ENCODE measurements at places on chromosomes 7 and 10.

DNA sequence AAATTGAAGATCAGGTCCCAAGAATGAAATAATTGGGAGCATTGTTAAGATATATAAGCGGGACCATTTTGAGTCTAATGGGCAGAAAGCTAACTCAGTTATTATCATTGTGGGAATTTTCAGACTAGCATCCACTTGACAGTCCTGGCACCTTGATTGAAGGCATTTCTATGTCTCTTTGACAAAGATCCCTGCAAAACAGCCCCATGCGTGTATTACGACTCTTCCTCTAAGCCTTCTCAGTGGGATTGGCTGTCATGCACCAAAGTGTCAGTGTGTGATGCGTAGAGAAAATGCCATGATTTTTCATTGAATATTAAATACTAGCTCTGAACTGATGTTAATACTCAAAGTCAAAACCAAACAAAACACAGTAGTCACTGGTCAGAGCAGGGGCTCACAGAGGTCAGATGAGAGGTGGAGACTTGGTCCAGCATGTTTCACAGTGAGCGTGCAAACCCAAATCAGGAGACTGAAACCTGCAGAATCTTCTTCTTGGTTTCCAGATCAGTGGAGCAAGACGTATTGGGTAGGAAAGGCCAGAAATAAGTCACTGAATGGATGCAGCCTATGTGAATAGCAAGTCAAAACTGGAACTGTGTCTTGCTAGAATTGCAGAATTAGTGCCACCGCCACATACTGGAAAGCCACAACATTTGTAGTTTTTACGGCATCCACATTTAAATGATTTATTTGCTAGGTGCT lies 303.6 kb upstream of the AKR1E2 start:
- no peak for DNase-seq

DNA sequence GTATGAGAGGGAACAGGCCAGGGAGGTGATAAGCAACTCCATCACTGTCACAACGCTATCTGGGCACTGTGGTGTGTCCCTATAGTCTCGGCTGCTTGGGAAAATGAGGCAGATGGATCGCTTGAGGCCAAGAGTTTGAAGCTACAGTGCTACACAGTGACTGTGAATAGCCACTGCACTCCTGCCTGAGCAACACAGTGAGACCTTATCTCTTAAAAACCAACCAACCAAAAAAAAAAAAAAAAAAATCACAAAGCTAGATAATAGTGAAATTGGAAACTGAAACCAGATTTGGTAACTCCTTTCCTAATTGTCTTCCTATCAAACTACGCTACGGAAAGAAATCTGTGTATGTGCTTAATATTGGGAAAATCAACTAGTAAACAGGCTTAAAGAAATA lies 14.1 kb downstream of the MICU1 start:
- no peak for DNase-seq

DNA sequence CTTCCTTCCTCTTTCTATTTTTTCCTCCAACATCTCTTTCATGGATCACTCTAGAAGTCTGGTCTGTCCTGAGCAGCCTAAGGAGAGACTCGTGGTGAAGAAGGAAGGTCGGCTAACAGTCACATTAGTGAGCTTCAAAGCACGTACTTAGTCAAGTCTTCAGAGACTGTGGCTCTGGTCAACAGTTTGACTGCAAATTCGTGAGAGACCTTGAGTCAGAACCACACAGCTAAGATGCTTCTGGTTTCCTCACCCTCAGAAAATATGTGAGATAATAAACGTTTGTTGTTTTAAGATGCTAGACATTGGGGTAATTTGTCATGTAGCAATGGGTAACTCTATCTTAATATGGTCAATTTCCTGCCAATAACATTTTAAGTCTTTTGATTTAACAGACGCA lies 126.2 kb upstream of the LRRN3 start:
- no peak for DNase-seq

DNA sequence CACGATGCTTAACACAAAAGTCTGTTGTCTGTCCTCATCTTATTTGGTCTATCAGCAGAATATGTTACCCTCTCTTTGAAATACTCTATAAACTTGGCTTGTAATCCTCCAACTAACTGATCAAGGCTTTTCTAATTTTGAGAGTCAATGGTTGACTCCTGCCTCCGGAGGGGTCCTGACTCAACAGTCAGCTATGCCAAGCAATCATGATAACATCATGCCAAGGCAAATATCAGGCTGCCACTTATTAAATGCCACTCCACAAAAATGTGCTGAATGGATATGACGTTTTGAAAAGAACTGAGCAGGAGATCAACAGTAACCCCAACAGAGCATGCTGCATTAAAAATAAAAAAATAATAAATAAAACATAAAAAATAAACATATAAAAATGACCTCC lies 116.1 kb downstream of the PARD3 start:
- peak; percentile 63 for DNase-seq

- DNase-seq = no peak
Measured at GRCh38 chr7:47837826-47838225, 110.4 kb downstream of the PKD1L1 start.

GRCh38 chr10:123142701-123143161 lies 5.2 kb upstream of the HMX2 start:
- DNase-seq = no peak

DNA sequence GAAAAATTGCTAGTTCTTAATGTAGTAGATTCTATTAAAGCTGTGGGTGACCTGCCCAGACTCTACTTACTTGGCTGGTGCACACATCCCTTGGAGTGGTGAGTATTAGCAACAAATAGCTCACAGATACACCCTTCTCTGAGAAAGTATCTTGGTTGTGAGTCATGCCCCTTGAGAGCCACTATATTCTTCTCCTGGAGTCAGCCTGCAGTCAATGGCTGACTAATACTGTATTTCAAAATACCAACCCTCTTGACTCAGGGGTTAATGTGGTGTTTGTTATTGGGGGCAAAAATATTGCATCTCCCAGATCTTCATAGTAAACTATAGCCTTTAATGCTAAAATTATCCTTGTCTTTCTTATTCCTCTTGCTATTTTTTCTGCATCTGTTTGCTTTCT lies 354.9 kb downstream of the BMPER start:
- DNase-seq = peak; percentile 62

DNA sequence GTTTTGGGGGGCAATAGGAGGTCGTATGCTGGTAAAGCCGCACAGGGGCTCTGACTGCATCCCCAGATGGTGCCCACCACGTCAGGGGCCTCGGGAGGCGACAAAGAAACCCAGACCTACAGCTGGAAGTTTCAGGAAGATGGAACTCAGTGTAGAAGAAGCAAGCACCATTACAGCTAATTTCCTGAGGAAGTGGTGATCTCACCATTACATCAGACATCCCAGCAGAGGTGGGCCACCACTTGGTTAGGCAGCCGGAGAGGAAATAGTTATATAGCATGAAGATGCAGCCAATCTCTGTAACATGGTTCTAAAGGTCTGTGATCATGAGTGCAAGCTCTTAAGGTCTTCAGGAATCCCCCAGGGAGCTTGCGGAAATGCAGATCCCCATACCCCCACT lies 127.3 kb upstream of the PCBD1 start:
- no peak for DNase-seq

DNA sequence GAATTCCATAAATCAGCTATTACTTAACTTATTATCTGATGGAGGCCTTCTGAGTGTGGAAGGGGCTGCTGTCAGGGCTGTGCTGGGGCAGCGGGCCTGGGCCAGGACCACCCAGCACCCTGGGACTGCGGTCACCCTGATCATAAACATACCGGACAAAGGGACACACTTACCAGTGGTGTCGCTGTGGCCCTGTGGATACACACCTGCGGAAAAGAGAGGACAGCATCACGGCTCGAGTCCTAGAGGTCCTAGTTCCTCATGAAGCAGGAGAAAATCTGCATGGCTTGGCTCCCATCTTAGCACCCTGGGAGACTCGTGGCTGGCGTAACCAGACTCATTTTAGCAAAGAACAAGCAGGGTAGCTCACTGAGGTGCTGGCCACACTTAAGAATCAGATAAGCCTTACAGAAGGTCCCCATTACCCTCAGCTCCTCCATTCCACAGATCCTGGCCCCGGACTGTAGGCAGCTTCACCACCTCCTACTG lies 17.7 kb downstream of the IL15RA start:
- no peak for DNase-seq

DNA sequence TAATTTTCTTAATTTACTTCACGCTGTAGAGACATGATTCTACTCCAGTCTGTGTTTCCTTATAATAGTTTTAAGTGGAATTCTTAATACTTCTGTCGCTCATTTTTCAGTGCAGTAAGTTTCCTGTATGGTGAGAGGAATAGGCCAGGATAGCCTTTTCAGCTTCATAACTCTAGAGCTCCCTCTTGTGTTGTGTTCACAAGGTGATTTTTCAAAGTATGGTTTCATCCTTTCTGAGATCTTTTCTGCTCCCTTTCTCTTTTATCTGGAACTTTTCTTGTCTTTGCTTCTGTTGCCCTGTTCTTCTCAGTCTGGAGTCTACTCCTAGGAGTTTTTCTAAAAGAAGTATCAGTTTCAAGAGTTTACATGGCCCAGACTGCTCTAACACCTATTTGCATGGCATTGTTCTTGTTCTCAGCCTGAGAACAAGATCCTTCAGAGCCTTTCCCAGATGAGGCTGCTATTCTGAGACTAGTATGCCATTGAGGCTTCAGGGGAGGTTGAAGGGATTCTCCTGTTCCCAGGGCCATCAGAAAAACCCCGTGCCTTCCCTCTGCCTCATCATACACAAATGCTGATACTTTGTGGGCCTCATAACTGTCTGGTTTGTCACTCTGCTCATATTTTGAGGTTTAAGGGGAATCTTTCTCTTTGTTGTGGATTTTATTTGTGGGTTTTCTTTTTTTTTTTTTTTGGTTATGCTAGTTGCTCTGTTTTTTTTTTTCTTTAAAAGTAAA lies 21.8 kb downstream of the NET1 start:
- DNase-seq = peak; percentile 73

DNA sequence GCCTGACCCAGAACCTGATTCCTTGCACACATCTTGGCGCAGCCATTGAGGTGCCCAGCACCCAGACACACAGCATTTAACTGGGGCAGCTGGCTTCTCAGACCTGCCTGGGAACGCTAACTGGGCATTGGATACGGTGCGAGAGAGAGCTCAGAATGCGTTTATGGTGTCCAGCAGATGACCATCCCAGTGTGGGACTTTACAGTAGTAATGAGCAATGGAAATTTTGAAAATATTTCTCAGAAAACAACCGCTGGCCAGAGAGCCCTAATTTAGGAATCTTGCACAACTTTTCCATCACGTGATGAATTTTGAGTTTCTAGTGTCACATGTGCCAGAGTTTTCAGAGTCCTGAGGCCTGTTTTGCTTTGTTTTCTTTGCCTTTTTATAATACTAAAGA lies 78.2 kb upstream of the SEC61G start:
- no peak for DNase-seq

DNA sequence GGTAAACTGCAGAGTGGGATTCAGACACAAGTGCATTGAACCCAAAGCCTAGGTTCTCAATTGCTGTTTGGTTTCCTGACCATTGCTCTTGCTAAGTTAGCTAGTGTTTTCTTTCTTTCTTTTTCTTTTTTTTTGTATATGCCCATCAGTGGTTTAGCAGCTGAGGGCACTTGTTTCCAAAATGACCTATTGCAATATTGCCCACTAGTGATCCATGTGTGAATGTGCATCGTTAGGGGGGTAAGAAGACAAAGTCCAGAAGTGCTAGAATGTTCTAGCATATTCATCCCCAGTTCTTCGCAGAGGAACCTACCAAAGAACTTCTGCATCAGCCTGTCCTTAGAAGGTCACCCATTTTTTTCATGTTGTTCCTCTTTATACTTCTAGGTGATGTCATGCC lies 252.8 kb upstream of the GPR26 start:
- DNase-seq = no peak

DNA sequence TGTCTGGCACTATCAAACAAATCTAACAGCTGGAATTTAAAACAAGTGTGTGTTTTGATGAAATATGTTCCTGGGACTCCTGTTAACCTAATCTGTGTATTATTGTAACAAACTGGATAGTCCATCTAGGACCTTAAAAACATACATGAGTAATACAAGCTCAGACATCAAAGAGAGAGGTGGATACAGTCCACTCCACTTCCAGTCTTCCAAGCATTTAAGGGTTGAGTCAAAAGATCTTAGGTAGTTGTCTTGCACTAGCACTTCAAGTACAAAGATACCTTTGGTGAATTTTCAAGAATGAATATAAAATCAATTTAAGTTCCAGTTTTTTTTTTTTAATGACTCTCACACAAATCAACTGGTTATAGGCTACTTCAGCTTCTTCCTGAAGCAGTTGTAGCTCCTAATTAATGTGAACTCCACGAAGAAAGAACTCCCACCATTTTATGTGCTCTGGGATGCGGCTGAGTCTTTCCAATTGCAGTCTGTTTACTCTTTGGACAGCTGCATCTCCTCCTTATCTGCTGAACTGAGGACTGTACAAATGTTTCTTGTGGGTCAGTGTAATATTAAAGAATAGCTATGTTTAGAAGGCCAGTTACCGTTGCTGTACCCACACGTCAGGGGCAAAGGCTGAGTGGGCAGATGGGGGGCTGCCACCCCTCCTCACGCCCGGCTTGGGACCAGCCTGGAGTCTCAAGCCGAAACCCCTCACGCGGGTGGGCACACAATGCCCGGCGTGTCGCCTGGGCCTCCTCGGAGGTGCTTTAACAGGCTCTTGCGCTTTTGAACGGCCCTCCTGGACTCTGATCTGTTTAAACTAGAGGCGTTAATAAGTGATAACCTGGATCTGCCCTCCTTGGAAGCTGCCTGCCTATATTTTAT lies 2.9 kb upstream of the IGF2BP3 start:
- DNase-seq = no peak

GRCh38 chr7:88888684-88889083 lies 93.1 kb upstream of the TEX47 start:
- no peak for DNase-seq

GRCh38 chr7:142646386-142647140 lies 102.7 kb upstream of the PRSS1 start:
- no peak for DNase-seq

All from A549 (cell line).